Renal cortical epithelial cell (primary cell): ENCODE measurements at places on chromosomes 2 and 18.
A peak's percentile ranks its signal among the peaks of the same experiment; 100 is the strongest.

DNA sequence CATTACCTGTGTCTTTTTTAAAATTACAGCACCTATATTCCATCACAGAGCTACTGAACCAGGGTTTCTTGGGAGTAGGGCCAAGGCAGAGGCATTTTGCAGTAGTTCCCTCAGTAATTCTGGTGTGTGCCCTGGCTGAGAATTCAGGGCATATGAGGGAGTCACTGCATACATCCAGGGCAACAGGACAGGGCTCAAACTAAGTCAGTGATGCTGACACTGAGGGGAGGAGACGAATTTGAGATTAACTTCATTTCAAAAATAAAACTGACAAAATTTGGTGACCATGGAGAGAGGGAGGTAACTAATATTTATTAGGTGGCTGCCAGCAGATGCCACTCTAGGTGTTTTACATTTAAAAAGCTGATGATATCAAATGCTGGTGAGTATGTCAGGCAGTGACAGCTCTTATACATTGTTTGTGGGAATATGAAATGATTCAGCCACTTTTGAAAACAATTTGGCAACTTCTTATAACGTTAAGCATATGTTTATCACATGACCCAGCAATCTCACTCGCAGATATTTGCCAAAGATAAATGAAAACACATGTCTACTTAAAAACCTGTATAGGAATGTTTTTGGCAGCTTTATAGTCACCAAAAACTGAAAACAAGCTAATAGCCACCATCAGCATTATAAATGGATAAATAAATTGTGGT, 20.3 kb downstream of the STRADB start:
- no peak for DNase-seq

DNA sequence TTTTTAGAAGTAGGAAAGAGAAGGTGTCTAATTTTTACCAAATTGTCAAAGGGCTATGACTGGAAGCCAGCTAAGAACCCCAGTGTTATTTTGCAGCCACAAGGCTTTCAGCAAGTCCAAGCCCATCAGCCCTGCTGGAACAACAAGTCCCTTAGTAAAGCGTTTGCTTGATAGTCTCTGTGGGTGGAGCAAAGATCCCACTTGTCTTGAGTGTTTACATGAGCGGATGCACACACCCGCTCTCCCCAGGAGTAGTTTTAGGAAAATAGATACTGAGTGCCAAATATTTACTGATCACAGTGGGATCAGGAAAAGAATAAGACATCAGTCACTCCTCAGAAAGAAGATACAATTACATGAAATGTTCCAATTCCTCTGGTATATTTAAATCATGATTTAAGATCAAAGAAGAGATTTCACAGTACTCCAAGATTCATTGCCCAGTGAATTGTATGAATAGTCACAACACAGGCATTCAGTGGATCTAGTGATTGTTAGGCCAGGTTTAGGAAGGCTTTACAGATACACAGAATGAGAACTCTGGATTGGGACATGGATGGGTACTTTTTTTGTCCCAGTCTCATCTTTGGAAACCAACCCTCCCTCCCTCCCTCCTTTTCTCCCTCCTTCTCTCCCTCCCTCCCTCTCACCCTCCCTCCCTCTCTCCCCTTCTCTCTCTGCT, 514.9 kb downstream of the PTPRM start:
- no peak for DNase-seq

DNA sequence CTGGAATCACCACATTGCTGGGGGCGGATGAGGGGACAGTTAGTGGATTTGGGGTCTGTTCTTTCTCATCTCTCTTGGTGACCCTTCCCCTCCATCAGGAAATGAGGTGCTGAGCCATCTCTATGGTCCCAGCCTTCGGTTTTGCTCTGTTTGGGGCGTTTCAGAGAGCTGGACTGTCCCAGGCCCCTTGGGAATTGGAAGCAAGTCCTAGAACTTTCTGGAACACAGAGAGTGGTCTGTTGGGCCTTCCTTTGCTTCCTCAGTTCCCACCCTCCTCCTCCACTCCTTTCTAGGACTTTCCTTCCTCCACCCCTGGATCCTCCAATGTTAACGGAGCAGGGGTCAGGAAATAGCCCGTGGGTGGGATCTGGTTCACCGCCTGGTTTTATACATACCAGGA, 17.0 kb downstream of the RRM2 start:
- no peak for DNase-seq

DNA sequence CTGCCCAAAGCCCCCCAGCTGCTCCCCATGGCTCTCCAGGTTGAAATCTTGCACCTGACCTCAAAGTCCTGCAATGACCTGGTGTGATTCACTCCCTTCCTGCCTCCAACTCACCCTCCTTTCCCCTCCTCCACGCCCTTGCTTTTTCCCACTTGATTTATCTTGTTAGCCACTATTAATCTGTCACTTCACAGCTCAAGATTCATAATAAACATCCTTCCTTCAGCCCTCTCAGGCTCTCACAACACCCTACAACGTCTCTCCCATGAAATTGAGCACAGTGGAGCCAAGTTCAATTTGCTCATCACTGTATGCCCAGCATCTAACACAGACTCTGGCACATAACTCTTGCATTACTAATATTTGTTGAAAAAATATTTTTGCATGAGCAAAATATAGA, 85.6 kb upstream of the SLC35G4 start:
- DNase-seq, result no peak

DNA sequence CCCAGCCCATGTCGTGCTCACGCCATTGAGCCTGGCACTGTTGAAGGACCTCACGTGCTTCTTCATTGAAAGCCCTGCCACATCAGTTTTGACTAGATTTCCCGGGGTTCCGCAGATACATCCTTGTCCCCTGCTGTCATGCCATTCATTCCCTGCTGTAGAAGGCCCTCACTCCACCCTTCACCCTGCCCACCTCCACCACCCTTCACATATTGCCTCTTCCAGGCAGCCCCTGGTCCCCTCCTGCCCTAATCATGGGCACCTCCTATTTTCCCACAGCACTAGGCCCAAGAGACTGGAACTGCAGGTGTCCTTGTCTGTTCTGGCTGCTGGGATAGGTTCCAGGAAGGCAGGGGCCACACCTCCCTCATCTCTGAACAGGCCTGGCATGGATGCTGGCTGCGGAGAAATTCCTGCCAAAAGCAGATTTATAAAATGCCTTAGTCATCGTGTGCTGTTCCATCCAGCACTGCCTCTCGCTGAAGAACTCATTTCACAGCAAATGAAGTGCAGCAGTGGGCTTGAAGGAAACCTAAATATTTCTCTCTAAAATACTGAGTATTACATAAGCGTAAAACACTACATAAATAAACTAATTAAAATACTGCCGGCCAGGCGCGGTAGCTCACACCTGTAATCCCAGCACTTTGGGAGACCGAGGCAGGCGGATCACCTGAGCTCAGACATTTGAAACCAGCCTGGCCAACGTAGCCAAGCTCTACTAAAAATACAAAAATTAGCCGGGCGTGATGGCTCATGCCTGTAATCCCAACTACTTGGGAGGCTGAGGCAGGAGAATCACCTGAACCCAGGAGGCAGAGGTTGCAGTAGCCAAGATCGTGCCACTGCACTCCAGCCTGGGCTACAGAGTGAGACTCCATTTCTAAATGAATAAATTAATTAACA, 38.4 kb downstream of the EIF4E2 start:
- peak; percentile 82 for DNase-seq

DNA sequence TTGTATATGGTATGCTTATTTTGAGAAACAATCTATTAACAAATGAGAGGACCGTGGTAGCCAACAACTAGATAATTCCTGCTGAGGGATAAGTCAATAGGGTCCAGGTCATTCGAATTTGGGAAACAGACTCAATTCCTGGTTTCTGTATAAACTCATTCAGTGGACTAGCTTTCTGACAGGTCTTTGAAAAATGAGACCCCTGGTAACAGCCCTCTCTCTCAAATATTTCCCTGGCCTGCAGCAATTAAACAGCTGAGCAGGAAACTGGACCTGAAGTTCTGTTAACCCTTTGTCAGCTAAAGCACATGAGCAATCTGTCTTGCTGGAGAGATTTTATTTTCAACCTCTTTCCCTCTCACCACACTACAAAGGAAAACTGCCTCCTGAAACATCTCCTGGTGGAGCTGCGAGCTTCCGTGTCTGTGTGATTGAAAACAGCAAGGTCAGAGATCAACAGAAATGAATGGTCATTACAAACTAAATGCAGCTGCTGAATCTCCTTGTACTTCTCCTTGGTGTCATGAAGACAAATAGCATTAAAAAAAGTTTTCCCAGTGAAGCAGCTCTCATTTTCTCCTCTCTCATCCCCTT, 70.3 kb upstream of the CCDC85A start:
- DNase-seq, result no peak

- DNase-seq, result no peak
These were observed 1.8 kb downstream of the SLC4A3 start for GRCh38 chr2:219628986-219629901.

GRCh38 chr2:20509301-20509769, 62.5 kb downstream of the RHOB start:
- DNase-seq, result no peak

DNA sequence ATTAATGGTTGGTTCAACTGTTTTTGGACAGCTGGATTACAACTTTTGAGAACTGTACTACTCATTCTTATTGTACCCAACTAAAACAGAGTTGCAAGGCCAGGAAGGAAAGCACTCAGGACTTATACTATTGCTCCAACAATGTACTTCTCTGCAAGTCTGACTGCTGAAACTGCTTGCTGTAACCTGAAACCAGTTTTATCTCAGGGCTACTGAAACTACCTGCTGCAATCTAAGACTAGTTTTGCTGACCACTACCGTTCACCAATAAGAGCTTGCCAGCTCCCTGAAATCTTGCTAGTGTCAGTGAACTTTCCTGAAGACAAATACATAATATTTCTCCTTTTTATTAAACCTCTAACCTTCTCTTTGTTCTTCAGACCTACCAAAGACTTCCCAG, 157.3 kb downstream of the CDCA7 start:
- DNase-seq, result no peak

GRCh38 chr2:213271947-213272346, 12.3 kb upstream of the SPAG16 start:
- no peak for DNase-seq

DNA sequence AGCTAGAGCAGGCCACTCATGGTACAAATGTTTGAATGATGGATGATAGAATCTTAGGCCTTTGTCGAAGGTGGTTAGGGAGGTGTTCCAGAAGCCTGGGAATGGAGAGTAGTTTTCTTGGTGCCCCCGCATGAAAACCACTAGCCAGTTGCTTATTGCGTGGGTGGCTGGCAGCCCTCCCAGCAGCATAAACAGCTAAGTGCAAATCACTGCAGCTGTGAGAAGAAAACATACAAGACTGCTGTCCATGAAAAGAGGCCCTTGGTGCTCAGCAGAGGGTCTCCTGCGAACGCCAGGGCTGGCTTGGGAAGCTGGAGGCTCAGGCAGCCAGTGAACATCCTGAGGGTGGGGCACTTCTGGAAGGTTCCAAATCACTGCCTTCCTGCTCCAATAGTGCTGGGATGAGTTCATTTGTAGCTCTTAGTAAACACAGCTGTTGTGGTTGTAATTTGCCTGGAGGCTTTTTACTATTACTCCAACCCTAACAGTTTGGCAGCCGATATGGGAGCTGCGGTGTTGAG, 118.8 kb downstream of the MGAT5 start:
- DNase-seq, result peak; percentile 67

DNA sequence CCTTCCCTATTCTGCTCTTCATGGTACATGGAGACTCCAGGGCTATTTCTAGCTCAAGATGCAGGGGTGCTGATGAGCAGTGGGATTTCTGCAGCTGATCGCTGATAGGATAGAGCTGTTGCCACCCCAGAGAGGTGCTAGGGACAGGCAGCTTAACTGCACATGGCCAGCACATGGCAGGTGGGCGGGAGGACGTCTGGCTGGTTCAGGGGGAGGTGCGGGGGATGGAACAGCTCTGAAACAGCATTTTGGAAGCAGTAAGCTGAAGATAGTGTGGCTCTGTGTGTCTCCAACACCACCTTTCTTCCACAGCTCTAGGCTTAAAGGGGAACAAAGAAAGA, 151.9 kb upstream of the PELI1 start:
- DNase-seq, result no peak

DNA sequence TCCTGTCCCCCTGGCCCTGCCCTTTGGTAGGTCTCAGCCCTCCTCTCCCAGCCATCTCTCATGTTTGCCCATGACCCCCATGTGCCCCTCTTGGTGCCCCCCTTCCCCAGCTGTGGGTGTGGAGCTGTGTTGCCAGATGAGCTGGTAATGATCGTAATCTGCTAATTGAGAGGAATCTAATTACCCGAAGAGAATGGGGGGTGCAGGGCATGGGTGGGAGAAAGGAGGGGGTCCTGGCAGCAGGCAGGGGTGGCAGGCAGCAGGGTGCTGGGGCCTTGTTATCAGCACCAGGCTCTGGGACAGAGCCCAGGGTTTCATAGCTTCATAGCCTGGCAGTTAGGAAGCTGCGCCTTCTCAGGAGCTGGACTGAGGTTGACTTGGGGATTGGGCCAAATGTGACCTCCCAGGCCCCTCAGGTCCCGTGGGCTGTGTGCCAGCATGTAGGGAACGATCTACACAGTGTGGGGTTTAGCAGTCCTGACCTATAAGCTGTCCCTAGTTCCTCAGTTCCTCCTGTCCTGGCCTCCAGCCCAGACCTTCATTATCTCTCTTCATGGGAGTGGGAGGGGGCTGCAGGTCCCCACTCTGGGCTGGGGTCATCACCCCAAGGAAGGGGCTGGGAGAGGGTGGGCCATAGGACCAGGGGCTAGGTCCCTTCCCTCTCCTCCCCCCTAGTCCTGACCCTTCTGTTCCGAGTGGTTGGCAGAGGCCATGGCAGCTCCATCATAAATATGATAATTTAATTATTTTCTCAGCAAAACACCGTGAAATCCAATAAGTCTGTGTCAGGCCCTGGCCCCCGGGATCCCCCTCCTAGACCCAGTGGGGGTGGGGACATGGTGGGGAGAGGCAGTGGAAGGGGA, 6.5 kb upstream of the ASIC4 start:
- no peak for DNase-seq

GRCh38 chr18:56988022-56988421, 158.9 kb upstream of the BOD1L2 start:
- no peak for DNase-seq

DNA sequence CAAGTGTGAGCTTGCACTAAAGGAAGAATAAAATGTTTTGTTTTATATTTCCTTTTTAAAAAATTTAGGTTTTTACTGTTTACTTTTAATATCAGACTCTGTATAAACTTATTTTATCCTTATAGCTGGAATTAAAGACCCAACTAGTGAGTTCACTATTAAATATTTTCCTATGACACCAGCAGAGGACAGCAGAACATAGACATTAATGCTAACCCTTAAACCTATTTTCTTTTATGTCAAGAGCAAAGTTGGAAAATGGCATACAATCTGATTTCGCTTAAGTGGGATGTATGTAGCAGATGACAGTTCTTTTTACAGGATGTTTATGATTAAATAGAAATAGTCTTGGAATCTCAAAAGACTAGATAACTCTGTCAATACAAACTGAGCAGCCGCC, 188.2 kb upstream of the XIRP2 start:
- peak; percentile 16 for DNase-seq
